Hypothalamus (tissue), 51 donors: ENCODE measurements at places on chromosomes 2 and 18.
A peak's percentile ranks its signal among the peaks of the same experiment; 100 is the strongest.

- DNase-seq = no peak
Measured at GRCh38 chr2:73920577-73921545, 5.8 kb upstream of the DGUOK start.

- no peak for DNase-seq
Measured at GRCh38 chr18:33128581-33128980, 311.9 kb downstream of the CCDC178 start.

DNA sequence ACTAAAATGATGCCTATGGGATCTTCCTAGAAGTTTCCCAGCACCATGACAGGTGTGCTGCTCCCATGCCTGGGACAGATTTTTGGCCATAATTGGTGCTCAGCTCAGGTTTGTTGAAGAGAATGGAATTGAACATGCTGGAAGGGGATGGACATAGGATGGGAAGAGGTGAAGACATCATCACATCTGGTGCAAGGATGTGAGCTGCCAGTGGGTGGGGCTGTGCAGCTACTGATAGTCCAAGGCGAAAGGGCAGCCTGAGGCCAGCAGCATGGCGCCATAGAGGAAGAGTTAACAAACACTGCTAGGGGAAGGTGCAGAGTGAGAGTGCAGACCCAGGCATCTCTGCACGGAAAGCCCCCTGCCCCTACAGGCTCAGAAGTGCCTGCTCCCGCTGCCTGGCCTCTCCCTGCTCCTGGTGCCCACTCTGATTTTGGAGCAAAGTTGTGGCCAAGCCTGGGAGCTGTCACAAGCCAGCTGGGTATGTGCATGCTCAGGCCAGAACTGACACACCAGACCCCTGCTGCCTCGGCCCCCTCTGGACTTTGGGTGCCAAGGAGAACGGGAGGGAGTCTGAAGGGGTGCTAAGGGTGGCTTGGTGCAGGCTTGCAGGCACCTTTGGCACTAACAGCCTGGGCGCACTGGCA lies 178.6 kb downstream of the ZBTB7C start:
- DNase-seq = no peak

DNA sequence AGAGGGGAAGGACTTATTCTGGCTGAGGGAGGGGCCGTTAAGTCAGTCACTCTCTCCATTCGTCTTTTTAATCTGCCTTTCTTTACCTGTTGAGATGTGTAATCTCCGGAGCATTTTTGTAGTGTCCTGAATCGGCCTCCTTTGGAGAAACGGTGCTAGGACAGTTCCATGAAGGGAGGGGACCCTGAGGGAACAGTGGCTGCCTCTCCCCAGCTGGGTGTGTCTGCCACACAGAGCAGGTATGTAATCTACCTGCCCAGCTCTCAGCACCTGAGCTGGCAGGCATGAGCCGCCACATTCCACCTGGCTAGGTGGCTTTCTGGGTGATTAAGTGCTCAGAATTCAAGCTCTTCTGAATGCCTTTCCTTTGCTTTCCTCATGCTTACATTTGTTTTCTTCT lies 131.2 kb downstream of the WDSUB1 start:
- no peak for DNase-seq

DNA sequence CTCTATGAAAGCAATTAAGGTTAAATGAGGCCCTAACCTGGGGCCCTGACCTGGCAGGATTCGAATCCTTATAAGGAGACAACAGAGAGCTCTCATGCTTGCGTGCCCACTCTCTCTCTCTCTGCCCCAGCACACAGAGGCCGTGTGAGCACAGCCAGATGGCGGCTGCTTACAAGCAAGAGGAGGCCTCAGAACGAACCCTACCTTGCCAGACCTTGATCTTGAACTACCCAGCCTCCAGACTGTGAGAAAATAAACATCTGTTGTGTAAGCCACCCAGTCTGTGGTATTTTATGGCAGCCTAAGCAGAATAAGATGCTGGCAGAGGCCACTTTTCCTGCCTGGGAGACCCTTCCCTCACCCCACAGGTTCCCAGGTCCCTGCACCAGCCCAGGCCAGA lies 5.2 kb upstream of the UBE2F start:
- DNase-seq = no peak

GRCh38 chr2:99805930-99806476 lies 316.2 kb upstream of the REV1 start:
- DNase-seq = no peak

GRCh38 chr2:21910832-21911507 lies 787.2 kb downstream of the TDRD15 start:
- DNase-seq = no peak

GRCh38 chr2:74887960-74888700 lies 54.2 kb downstream of the HK2 start:
- DNase-seq = no peak

GRCh38 chr2:165280356-165280755 lies 41.1 kb downstream of the SCN2A start:
- no peak for DNase-seq

- DNase-seq = no peak
Measured at GRCh38 chr2:190582736-190583506, 48.4 kb upstream of the NEMP2 start.

DNA sequence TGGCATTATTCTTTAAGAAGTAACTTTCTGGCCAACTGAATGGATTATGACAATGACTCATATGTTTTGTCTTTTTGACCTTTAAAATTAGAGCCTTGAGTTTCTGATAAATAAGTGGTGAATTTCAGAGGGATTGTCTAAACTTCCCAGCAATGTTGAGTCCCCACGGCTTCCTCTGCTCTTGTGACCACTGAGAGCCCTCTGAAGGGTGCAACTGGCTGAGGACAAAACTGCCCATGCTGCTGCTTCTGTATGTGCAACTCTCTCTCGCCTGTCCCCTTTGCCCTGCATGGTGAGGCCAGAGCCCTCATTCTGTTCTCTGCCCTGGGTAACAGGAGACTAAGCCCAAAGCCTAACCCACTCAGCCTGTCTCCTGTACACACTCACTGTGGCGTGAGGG lies 52.7 kb upstream of the SLC14A1 start:
- no peak for DNase-seq

DNA sequence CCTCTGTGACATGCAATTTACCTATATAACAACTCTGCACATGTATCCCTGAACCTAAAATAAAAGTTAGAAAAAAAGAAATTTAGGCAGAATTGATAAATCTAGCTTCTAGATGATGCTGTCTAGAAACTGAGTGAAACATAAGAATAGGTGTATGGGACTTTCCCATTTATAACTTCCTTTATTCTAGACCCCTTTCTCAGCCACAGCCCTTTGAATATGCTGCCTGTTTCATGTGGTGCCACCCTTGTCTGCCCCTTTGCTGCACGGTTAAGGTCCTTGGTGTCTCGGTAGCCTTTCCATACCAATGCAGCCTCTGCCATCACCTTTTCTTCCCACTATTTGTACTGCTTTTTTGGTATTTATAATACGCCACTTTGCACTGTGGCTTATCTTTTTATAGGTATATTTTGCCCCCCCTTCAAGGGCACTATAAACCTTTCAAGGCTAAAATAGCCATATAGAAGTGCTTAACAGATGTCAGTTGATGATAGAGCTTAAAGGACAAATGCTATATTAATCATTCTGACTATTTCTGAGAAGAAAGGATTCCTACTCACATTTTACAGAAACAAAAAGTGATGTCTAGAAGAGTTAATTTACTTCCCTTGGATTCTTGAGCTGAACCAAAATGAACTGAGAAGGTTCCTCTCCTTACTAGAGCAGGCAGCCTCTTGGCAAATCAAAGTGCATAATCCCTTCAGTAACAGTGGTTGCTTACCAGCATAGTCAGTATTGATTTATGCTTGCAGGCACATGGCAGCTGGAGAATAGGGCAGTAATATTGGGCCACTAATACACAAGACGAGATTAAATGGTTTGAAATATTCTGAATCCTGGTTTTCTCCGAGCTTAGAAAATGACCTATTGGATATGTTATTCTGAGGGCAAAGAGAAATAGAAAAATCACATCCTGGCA lies 88.1 kb upstream of the CYP26B1 start:
- no peak for DNase-seq

- no peak for DNase-seq
Measured at GRCh38 chr2:24909555-24910177, 10.4 kb downstream of the ADCY3 start.

GRCh38 chr2:128950758-128951157 lies 632.1 kb upstream of the HS6ST1 start:
- DNase-seq = no peak

GRCh38 chr2:238939074-238939473 lies 91.2 kb downstream of the TWIST2 start:
- DNase-seq = no peak

DNA sequence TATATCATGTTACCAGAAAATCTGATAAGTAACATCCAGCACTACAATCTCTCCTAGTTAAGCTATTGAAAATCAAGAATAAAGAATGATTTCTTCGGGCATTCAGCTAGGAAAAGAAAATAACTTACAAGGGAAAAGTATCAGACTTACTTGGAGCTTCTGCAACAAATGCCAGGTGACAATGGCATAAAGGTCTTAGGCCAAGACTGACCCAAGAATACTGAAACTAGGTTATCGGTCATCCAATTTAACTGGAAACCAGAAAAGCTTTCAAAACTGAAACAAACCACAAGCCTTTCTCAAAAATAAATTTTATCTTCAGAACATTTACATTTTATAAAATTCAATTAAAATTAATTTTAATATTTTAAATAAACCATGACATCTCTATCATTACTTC lies 214.0 kb upstream of the CCDC68 start:
- no peak for DNase-seq

GRCh38 chr2:94874277-94874997 lies 3.2 kb downstream of the TEKT4 start:
- peak; percentile 2 for DNase-seq

- no peak for DNase-seq
Measured at GRCh38 chr2:231211486-231211885, 13.1 kb downstream of the ARMC9 start.

DNA sequence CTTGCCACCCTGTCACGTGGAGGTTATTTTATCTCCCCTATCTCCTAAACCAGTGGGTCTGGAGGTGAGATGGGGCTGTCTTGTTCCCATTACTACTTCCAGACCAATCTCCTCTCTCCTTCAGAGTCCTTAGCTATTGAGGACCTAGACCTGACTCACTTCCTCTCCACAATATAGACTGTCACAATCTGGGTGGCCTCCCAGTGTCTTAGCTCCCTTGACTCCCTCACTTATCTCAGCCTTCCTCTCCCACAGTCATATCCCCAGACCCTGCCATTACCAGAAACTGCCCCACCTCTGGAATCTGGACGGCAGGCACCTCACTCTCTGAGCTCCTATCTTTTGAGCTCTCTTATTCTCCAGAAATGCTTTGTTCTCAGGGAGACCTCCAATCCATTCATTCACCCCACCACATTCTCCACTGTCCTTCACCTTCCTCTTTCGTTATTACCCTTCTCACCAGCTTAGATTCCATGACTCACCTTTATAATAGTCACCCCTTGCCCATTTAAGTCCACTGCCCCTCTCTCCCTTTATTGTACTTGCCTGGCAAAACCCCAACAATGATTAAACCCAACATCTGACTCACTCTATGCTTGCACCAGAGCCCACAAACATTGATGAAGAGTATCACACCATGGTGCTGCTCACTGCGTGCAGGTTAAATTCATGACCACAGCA lies 23.3 kb upstream of the SIX3 start:
- DNase-seq = no peak

DNA sequence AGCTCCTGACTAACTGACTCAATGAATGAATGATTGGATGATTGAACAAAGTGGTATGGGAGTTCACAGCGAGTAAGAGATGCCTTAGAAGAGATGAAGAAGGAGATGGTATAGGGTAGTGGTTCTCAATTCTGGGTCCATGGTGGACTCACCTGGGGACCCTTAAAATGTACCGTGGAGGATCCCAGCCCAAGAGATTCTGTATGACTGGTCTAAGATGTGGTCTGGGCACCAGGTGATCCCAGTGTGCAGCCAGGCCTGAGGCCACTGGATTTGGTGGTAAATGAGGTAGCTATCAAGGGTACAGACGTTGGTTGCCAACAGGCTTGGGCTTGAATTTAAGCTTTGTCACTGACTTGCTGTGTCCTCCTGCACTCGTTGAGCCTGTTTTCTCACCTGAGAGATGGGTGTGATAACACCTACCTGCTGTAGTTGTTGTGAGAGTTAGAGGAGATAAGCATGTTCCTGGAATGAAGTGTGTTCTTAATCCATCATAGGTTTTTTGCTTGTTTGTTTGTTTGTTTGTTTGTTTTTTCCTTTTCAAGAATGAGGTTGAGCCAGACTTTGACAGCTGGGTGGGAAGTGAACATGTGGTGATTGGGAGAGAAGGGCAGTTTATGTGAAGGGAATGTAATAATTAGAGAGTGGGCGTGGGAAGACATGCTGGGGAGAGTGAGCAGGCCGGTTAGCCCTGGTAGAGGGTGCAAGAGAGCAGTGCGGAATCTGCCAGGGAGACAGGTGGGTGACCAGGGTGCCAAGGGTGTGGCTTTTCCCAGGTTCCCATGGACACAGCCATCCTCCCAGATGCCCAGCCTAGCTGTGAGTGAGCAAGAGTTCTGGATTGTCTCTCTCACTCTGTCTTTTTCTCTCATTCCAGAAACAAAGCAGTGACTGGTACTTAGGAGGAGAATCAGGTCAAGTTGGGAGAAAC lies 31.4 kb upstream of the IL1B start:
- DNase-seq = no peak

GRCh38 chr2:45498661-45499550 lies 112.2 kb downstream of the SRBD1 start:
- no peak for DNase-seq

DNA sequence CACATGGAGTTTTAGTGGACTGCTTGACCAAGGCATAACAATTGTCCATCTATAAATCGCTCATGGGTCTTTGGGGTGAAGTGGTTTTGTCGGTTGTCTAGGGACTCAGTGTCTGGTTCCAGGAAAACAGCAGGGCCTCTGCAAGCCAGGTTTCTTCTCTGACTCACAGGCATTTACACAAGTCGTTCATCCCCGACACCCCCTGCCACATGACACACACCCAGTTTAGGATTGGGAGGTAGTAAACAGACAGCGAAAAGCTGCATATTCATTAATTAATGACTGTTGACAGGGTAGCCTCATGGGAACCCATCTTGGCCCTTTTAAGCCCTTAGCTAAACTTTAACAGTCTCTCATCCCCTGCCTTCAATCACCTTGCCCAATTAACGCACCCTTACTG lies 194.8 kb upstream of the ACVR2A start:
- DNase-seq = no peak

GRCh38 chr18:72727038-72727655 lies 140.6 kb downstream of the NETO1 start:
- no peak for DNase-seq

GRCh38 chr2:212037062-212037461 lies 501.5 kb downstream of the ERBB4 start:
- no peak for DNase-seq

GRCh38 chr2:107825206-107825563 lies 1.5 kb upstream of the RGPD4 start:
- no peak for DNase-seq

DNA sequence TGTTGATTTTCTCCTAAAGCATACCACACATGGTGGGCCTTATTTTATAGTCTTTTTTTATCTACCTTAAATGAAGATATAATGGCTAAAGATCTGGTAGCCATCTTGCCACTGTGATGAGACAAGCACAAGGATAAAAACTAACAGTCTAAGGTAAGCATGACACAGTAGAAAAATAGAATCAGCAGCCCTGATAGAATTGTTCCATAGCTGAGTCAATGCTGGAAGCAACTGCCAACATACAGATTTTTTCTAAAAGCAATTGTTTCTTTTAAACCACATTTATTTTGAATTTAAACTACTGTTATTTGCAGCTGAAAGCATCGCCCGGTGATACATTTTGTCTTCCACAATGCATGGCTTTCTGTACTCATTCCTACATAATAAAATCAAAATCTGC lies 1091.5 kb upstream of the CHAC2 start:
- DNase-seq = no peak

- no peak for DNase-seq
Measured at GRCh38 chr2:227206406-227206805, 42.0 kb downstream of the COL4A3 start.
